Neural cell (in vitro differentiated cells): ENCODE measurements at places on chromosomes 5 and 9. TPM values are rescaled to one million over a fixed set of nuclear protein-coding genes. Genes with fewer than 3 reads are reported as not detected.

KIF24 gene
- polyA plus RNA-seq: 0.19 and 0.36 TPM in 2 replicates

GPR151 gene
- 0.90 and 1.0 TPM in 2 replicates for polyA plus RNA-seq

AK1 gene
- polyA plus RNA-seq: 105 and 137 TPM in 2 replicates

NR3C1 gene
- 2.2 and 2.3 TPM in 2 replicates for polyA plus RNA-seq

PCDHA9 gene
- 0.56 and 0.88 TPM in 2 replicates for polyA plus RNA-seq

TRAF2 gene
- 14.6 and 21.5 TPM in 2 replicates for polyA plus RNA-seq

PCDHB7 gene
- polyA plus RNA-seq: 0.99 and 2.1 TPM in 2 replicates

NRG2 gene
- 5.4 and 5.6 TPM in 2 replicates for polyA plus RNA-seq

GABRG2 gene
- polyA plus RNA-seq: 33.4 and 35.8 TPM in 2 replicates

CDKN2B gene
- 0.15 TPM in 1 of 2 replicates, not detected in the other for polyA plus RNA-seq

DAPK1 gene
- 45.0 and 57.3 TPM in 2 replicates for polyA plus RNA-seq

SPAG8 gene
- 2.9 and 4.2 TPM in 2 replicates for polyA plus RNA-seq

GFI1B gene
- not detected in 2 replicates for polyA plus RNA-seq

PIP5KL1 gene
- 3.4 and 5.2 TPM in 2 replicates for polyA plus RNA-seq

FOXD4 gene
- 2.3 and 2.5 TPM in 2 replicates for polyA plus RNA-seq

TMEFF1 gene
- polyA plus RNA-seq: 273 and 295 TPM in 2 replicates

RPL35 gene
- polyA plus RNA-seq: 1,777 and 2,116 TPM in 2 replicates

SEMA5A gene
- polyA plus RNA-seq: 3.2 and 4.3 TPM in 2 replicates

SH3PXD2B gene
- polyA plus RNA-seq: 11.7 and 18.7 TPM in 2 replicates

CLIC3 gene
- not detected in 2 replicates for polyA plus RNA-seq

CER1 gene
- not detected in 2 replicates for polyA plus RNA-seq

DMRT3 gene
- polyA plus RNA-seq: not detected in 2 replicates

PPP6C gene
- polyA plus RNA-seq: 21.4 and 25.1 TPM in 2 replicates

GRM6 gene
- not detected in 2 replicates for polyA plus RNA-seq

HOMER1 gene
- polyA plus RNA-seq: 28.1 and 30.6 TPM in 2 replicates

PRKACG gene
- not detected in 2 replicates for polyA plus RNA-seq

SPINK7 gene
- polyA plus RNA-seq: not detected in 2 replicates

FOXD4L3 gene
- polyA plus RNA-seq: not detected in 2 replicates

PAEP gene
- polyA plus RNA-seq: not detected in 2 replicates
